ENCODE measurements at places on chromosomes 13 and 19. TPM values are rescaled to one million over a fixed set of nuclear protein-coding genes. Genes with fewer than 3 reads are reported as not detected.

- no peak for DNase-seq
- no peak within 1 kb of the TSS for H3K27ac ChIP-seq
- no peaks in the 10 kb centered on the region for H3K4me1 ChIP-seq
Observed at GRCh38 chr19:55836340-55836739, at the start of gene NLRP4. NLRP4 (plus strand) TSS chr19:55836540; CDS start chr19:55852081, 15,541 bp downstream.

Gene SOHLH2
- not detected for total RNA-seq

- H3K4me3 ChIP-seq = no peak overlapping the region
- H3K27ac ChIP-seq = no peak overlapping the region
- DNase-seq = no peak
- no peaks in the 10 kb centered on the region for H3K27me3 ChIP-seq
- H3K36me3 ChIP-seq = no peaks in the 10 kb centered on the region
Observed at GRCh38 chr13:105019073-105019472, 1516.4 kb downstream of the EFNB2 start.

DNA sequence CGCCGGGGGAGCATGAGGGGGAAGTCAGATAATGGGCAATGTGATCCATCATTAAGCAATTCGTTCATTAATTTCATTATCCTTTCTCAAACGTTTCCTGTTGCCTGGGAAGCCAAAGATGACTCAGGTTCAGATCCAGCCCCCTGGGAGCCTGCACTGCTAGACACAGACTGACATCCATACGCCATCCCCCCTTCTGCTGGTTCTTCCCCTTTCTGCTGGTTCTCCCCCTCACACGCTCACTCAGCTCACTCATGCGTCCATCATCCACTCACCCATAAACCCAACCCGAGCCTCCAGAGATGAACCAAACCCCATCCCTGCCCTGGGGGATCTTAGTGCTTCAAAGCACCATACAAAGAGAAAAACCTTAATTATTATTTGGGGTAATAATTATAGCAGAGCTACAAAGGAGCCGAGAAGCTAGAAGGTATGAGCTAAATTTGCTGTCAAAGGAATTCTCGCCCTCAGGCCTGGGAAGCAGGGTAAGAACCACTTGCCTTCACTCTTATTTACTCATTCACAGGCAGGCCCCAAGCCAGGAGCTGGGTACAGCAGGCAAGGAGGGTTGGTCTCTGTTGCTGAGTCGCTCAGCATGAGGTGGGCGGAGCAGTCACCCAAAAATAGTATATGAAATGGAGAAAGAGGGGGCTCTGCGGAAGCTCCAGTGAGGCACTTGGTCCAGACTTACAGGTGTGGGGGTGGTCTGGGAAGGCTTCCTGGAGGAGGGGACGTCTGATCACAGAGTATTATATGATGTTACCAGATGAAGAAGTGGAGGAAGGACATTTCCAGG lies 7.0 kb upstream of the ZNF444 start:
- no peak for DNase-seq
- peaks cover 18% of the 10 kb centered on the region for H3K4me1 ChIP-seq
- H3K27me3 ChIP-seq = no peaks in the 10 kb centered on the region
- H3K27ac ChIP-seq = no peak overlapping the region
- no peak overlapping the region for H3K4me3 ChIP-seq
- no peaks in the 10 kb centered on the region for H3K36me3 ChIP-seq

Gene PABPC3
- total RNA-seq = 0.18 TPM

Data from chondrocyte (in vitro differentiated cells).